Muscle of leg (tissue), 16 donors: ENCODE measurements at places on chromosomes 1 and 21. TPM values are rescaled to one million over a fixed set of nuclear protein-coding genes. Genes with fewer than 3 reads are reported as not detected.

CELA3B gene
- 0.44 TPM for polyA plus RNA-seq

OR6K3 gene
- not detected for polyA plus RNA-seq

DNA sequence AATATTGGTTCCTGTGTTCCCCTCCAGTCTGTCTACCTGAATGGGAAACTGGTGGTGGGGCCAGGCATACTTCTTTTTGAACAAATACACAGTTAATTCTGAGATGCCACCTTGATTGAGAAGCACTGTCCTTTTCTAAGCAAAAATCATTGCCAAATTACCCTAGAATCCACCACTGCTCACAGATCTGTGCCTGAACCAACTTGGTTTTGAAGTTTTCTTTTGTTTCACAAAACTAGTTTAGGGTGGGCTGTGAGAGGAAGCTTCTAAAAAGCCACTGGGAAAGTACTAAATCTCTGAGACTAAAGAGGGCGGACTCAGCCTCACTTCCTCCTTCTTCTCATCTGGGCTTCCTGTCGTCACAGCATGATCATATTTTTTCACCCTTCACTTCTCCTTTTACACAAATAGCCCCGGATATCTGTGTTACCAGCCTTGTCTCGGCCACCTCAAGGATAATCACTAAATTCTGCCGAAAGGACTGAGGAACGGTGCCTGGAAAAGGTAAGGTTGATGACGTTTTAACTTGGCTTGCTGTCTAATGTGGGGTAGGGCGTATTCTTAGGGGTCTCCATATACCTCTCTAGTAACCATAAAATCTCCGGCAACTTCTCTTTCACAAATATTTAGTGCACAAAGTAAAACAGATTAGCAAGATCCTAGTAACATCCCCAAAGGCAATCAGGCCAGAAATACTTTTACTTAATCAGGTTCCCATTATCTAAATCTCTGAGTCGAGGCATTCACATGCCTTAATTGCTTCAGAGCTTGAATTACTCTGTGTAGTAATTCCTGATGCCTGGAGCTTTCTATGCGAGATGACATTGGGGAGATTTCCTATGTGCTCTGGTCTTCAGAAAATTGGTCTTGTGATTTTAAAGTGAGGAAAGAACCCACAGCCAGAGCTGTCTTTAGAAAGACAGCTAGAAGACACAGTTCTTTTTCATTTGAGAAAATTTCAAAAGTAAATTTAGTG is at the start of gene CD53:
CD53 (plus strand) TSS at position 404 of the 976 bp plus-strand sequence. CDS start 18,261 bp downstream, outside the sequence.
- peak; percentile 73 for DNase-seq

DNA sequence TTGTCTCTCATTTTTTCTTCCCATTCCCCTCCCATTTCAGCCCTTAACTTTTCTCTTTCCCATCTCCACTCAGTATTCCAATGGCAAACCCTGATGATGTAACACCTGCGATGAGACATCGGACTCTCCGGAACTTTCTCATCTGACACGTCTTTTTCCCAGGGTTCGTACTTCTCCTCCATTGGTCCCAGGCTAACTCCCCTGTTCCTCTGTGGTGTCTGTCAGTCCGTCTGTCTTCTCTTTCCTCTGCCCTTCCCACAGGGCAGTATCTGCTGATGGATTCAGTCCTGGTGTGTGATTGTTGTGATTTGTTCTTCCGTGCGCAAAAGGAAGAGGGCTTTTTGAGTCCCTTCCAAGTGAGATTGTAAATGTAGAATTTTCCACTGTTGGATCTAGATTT is 27.7 kb downstream of the VANGL2 start:
- DNase-seq: no peak

DNA sequence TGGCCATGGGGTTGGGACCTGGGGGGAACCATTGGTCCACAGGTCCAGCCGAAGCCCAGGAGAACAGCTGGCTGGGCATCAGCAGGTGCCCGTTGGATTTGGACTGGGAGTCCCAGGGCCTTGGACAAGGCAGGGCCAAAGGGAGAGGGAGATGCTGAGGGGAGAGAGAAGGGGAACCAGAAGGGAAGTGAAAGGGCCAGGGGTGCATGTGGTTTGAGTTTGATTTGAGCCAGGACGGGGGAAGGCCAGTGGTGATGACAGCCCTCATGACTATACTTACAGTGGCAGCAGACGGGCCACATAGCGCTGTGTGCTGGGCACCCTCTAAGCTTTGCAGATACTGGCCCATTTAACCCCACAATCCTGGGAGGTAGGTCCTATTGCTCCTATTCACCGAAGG is 18.8 kb downstream of the AGRN start:
- no peak for DNase-seq

DNA sequence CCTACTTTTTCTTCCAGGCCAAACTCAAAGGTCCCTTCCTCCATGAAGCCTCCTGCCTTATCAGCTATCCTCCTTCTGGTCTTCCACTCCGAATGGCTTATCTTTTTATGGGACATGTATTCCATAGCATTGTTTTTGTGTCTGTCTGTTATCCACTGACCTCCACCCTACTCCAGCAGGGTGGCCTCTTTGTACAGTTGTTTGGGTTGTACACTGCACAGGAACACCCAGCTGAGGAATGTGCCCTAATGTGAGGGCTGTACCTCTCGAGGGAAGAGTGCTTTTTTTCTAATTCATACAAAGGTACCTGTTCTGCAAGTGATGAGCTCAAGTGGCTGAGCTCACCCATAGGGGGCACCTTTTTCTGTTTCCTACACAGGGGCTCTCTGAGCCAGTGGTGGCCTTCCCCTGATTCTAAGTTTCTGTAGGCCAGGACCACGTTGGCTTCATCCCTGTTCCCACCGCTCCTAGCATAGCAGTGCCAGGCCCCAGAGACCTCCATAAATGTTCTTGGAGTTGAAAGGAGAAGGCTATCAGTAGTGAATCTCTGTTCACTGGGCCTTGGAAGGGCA is 108.2 kb downstream of the FOXD2 start:
- DNase-seq: no peak

DNA sequence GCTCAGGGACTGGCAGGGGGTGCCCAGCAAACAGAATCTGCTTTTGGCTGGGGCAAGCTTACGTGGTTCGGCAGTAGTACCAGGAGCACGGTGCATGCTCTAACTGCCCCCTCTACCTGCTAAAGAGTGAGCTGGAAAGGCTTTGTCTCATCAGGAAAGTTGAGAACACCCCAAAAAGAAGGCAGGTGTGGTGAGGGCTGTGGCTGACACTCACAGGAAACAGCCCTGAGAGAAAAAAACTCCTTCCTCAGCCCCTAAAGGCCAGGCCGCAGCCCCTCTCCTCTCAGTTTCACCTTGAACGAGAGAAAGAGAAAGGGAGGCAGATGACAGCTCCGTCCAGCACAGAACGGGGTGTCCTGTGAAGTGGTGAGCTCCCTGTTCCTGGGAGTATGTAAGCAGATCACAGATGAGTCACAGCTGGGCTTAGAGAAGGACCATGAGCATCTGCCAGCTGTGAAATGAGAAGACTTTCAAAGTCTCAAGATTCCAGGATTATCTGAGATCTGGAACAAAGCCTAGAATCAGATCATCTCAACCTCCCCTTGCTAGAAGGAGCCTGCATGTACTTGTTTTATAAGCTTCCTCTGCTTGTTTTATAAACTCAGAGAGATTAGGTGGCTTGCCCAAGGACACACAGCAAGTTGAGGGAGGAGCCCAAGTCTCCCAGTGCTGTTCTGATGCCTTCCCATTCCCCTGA is 13.4 kb downstream of the LAPTM5 start:
- DNase-seq: no peak

DNA sequence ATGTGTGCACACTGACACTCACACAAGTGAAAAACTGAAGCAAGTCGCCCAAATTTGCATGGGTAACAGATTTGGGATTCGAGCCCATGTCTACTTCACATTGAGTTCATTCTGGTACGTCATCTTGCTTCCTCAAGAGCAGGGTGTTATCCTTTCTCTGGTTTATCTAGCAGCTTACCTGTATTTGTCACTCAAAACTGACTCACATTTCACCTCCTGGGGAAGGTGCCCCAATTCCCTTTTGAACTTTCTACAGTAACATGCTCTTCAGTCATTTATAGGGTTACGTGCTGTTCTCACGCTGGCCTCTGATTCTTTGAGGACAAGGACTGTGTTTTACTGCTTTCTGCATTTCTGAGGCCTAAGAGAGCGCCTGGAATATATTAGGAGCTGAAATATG is 162.8 kb downstream of the PDE4B start:
- DNase-seq: no peak

DNA sequence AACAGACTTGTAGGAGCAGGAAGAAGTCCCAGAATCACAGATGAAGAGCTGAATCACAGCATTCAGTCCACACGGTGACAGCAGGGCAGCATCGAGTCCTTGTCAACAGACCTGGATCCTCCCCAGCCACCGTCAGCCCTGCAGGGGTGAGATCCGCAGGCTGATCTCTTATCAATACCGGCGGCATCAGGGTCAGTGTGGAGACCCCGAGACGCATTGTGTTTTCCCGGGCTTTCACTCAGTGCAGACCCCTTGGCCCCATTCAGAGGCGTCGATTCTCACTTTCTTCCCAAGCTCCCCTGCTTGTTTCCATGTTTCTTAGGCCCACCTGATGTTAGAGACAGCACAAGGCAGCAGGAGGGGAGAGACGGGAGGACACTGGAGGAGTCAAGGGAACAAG is 609.6 kb downstream of the PTPRU start:
- DNase-seq: no peak
